Psoas muscle (tissue), 8 donors: ENCODE measurements at places on chromosomes 5 and 9. TPM values are rescaled to one million over a fixed set of nuclear protein-coding genes. Genes with fewer than 3 reads are reported as not detected.

Gene PCDHGA11
- 0.72 TPM for polyA plus RNA-seq

DNA sequence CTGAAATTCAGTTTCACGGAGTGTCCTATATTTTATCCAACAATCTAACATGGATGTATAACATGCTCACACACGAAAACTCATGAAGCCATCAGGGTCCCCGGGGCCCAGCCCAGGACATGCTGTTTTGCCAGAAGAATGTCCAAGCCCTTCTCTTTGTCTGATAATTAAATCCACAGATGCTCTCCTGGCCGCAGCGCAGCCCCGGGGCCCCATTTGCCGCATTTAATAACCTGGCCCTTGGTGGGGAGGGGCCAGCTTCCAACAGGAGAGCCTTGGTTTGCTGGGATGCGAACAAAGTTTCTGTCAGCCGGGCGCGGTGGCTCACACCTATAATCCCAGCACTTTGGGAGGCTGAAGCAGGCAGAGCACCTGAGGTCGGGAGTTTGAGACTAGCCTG lies 30.0 kb downstream of the PLPP7 start:
- DNase-seq: peak; percentile 39

GRCh38 chr9:83270116-83270515 lies 207.2 kb upstream of the RASEF start:
- no peak for DNase-seq

DNA sequence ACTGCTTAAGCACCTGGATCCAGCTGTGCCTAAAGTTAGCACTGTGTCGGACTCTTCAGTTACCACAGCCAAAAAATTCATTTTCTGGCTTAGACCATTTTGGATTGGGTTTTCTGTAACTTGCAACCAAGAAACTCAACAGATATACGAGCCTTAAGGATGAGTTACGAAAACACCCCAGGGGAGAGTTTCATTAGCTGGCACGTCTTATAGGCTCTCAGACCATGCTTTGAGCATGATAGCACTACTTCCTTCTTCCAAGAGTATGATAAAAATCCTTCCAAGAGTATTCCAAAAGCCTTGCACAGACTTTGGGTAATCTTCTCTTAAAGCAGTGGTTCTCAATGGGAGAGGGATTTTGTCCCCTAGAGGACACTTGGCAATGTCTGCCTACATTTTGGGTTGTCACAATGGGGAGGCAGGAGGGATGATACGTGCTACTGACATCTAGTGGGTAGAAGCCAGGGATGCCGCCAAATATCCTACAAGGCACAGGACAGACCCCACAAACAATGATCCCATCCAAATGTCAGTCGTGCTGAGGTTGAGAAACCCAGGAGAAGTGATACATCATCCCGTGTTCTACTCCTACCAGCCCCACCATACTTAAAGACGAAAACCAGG lies 64.8 kb downstream of the SMIM23 start:
- no peak for DNase-seq

GRCh38 chr5:140881889-140882590 lies at the start of gene PCDHA13:
TSS of gene PCDHA13 (plus strand) at chr5:140882124. CDS start at chr5:140882269, 145 bp downstream.
- DNase-seq: no peak
